G401 (cell line): ENCODE measurements at places on chromosomes 3 and 15.

- peak; percentile 87 for DNase-seq
Observed at GRCh38 chr15:77633134-77633912, 611 bp upstream of the LINGO1 start.

GRCh38 chr15:28921336-28921735 lies 35.6 kb downstream of the APBA2 start:
- DNase-seq: no peak

DNA sequence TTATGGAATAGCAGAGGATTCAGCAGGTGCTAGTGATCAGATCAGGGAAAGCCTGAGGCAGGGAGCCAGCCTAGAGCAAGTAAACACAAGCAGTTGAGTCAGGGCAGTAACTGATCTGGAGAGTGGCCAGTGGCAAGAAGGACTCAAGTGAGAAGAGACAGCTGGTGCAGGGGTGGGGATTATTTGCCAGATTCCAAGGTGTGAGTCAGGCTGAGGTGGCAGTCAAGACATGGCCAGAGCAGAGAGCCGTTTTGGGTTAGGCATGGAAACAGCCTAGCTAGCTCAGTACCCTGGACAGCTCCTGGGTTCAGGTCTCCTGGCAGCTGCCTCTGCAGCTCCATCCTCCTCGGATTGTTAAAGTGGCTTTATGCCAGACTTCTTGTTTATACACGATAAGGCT lies 281.9 kb upstream of the ONECUT1 start:
- DNase-seq: peak; percentile 1

DNA sequence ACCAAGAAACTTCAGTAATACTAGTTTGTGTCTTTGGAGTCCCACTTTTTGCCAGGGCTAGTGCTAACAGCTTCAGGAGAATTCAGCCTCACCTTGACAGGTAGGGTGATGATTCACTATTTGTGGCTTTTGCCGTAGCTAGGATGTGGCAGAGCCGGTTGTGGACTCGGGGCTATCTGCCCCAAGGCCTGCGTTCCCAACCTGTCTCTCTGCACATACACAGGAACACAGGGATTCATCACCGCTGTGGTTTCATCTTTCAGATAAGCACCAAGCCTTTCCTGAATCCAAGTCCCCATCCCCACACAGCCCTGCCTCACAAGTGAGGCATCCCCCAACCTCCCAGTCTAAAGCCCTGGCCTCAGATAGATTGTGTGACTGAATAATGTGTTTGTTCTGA lies 45.2 kb upstream of the POLG start:
- DNase-seq: no peak

DNA sequence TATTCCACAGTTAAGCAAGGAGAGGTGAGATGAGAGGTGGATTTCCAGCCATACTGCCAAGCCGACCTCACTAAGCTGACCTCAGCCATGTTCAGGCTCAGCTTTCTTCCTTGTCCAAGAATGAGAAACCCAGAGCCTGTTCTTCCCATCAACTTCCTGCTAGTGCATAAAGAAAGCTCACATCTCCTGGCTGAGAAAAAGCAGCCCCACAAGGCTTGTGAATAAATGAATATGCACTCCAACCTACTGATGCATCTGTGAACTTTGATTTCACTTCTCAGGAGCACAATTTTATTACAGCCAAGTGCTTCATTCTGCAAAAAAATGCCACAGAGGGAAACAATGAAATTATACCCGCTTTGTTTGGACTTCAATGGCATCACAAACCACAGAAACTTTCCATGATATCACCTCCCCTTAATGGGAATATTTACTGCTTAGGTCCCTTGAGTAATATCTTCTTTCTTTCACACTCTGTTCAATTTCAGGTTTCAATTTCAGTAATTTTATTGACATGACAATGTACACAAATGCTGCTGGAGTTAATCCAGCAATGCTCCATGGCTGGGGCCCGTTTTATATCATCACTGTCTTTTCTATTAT lies 437.0 kb upstream of the PPP2R3A start:
- DNase-seq: no peak

GRCh38 chr3:184186902-184187207 lies 856 bp downstream of the ABCF3 start:
- DNase-seq: no peak

DNA sequence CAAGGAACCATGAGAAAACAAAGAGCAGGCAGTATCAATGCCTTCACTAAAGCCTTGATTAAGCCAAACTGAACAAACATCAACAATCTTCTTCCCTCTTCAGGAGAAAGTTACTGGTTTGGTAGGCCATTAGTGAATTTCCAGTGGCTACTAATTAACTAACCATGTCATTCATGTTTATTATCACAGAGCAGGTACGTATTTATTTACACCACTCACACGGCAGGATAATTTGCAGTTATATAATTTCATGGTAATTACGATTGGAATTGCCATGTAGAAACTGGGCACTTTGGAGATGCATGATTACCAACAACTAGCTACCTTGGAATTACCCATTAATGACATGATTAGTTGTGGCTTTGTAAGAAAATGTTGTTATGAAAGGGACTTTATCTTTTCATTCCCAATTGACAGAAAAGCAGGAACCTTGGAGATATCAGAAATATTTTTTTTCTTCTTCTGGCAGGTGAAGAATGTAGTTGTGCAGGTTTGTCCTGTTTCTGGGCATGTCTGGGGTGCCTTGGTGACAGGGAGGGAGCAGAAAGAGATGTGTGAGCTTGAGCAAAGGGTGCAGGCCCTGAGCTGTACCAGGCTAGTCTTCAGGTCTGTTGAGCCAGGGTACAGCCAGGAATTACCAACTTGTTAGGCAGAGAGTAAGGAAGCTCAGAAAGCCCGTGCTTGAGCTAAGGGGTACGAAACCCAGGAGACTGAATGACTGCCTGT lies 310.7 kb downstream of the RORA start:
- DNase-seq: no peak

GRCh38 chr3:122890720-122891220 lies 95.9 kb downstream of the SLC49A4 start:
- DNase-seq: peak; percentile 48
